ENCODE measurements at places on chromosomes 5 and 9.
A peak's percentile ranks its signal among the peaks of the same experiment; 100 is the strongest.

DNA sequence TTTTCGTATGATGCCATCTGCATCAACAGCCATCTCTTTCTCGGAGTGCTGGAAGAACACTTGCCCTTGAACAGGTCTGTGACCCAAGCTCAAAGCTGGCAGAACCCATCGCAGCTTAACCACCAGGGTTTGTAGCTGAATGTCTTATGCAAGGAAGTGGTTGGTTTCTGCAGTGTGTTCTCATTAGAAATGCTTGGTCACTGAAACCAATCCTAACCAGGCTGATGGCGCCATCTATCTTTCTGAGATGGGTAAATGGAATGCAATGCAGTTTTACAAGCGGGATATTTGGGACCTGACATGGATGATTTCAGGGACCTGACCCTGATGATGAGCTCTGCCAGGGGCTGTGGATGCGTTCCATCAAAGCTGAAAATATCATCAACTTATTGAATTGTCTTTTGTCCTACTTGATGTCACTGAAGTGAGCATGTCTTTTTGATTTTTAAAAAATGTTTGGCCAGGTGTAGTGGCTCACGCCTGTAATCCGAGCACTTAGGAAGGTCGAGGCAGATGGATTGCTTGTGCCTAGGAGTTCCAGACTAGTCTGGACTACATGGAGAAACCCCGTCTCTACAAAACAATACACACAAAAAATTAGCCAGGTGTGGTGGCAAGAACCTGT lies 28.7 kb downstream of the DMRT3 start:
- peak; percentile 76 for DNase-seq

- DNase-seq = no peak
These were observed 76.6 kb downstream of the PSD2 start for GRCh38 chr5:139872052-139872766.

GRCh38 chr9:133238272-133238850 lies 29.3 kb upstream of the OBP2B start:
- no peak for DNase-seq

DNA sequence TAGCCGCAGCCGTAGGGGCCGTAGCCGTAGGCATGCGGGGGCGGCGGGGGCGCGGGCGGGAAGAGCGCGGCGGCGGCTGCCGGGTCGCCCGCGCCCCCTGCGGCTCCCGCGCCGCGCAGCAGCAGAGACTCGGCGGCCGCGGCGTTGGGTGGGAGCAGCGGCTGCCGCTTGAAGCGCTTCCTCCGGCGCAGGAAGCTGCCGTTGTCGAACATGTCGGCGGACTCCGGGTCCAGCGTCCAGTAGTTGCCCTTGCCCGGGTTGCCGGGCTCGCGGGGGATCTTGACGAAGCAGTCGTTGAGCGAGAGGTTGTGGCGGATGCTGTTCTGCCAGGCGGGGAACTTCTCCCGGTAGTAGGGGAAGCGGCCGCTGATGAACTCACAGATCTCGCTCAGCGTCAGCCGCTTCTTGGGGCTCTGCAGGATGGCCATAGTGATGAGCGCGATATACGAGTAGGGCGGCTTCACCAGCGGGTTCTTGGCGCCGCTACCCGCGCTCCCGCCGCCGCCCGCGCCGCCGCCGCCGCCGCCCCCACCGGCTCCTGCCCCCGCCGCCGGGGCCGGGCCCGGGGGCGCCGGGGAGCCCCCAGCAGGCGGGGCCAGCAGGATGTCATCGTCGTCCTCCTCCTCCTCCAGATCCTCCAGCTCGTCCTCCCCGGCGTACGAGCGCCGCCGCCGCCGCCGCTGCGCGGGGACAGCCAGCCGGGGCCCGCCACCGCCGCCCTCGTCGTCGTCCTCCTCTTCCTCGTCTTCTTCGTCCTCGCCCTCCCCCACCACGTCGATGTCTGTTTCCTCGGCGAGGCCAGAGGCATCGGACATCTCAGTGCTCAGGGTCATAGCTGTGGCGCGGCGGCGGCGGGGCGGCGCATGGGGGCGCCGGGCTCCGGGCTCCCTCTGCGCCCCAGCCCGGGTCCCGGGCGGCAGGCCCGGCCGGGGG lies 781 bp downstream of the FOXD1 start:
- DNase-seq = peak; percentile 70

DNA sequence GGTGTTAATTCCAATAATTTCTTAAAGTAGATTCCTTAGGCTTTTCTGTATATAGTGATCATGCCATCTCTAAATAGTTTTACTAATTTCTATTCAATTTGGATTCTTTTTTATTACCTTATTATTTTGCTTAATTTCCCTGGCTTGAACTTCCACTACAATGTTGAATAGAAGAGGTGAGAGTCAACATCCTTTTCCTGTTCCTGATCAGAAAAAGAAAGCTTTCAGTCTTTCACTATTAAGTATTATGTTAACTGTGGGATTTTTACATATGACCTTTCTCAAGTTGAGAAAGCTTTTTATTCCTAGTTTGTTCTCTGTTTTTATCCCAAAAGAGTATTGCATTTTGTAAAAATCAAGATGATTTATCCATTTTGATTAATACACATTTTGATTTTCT lies 574.5 kb upstream of the TLE4 start:
- no peak for DNase-seq

DNA sequence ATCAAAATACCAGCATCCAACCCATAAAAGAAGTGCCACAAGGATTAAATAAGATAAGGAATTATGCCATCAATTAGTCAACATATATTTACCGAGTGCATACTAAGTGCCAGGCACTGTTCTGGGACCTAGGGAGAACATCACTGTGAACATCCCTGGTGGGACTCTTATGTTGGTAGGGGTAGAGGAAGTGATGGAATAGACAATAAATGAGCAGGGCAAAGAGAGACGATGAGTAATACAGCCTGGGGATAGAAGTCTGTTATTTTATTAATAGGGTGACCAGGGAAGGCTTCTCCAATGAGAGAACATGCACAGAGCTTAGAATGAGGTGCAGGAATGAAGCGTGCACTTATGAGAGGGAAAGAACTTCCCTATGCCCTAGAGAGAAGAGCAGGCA lies 47.4 kb upstream of the VLDLR start:
- DNase-seq = peak; percentile 29

- DNase-seq = no peak
These were observed 81.6 kb upstream of the BOD1 start for GRCh38 chr5:173697931-173698579.

- DNase-seq = peak; percentile 56
These were observed 124.1 kb downstream of the SYK start for GRCh38 chr9:90925581-90926257.

- DNase-seq = no peak
These were observed 30.0 kb downstream of the XPA start for GRCh38 chr9:97666907-97667686.

DNA sequence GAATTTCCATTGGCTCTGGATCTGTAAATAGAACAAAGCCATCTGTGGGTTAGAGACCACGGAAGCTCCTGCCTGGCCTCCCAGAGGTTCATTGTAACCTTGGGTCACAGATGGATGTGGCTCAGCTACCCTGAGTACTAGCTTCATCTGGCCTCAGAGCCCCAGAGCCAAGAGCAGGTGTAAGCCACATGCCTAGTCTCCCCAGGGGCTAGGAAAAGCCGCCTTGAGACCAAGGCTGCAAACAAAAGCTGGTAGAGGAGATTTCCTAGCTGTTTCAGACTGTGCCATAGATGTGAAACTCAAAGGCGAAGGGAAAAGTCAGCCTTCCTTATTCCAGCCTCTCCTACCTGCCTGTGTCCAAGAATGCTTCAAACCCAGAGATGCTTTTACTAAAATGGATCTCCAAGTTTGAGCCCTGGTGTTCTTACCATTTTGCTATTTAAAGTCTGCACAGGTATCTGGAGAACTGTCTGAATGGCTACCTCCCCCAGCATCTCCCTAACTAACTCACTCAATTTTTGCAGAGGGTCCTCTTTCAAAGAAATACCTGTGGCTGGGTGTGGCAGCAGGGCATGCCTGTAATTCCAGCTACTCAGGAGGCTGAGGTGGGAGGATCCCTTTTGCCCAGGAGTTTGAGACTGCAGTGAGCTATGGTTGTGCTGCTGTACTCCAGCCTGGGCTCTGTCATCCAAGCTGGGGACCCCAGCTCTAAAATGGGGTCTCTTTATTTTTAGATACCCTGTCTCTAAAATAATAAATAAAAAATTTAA lies 42.3 kb upstream of the MAP1B start:
- DNase-seq = no peak

GRCh38 chr9:81719972-81720371 lies 30.6 kb upstream of the TLE1 start:
- DNase-seq = no peak

DNA sequence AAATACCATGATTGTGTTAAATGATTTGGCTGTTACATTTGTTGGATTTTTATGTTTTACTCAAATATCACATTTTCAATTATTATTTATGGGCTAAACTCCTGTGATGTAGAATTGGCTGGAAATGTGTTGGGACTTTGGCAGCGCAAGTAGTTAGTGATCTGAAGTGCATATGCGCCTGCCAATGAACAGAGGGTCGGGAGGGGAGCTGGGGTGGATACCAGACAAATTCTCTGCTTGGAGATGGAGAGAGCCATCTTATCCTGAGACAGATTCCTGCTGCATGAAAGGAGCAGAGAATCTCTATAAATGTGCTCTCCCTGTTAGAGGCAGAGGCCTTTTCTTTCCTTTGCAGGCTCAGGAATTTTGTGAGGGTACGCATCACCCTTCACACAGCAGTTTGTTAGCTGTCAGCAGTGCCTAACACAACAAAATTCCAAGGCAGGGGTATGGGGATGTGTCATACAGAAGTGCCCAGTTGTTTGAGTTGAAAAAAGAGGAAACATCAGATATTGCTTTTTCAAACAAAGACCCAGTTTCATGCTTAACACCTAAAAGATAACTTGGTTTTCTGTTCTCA lies 489.1 kb downstream of the CSNK1G3 start:
- no peak for DNase-seq

DNA sequence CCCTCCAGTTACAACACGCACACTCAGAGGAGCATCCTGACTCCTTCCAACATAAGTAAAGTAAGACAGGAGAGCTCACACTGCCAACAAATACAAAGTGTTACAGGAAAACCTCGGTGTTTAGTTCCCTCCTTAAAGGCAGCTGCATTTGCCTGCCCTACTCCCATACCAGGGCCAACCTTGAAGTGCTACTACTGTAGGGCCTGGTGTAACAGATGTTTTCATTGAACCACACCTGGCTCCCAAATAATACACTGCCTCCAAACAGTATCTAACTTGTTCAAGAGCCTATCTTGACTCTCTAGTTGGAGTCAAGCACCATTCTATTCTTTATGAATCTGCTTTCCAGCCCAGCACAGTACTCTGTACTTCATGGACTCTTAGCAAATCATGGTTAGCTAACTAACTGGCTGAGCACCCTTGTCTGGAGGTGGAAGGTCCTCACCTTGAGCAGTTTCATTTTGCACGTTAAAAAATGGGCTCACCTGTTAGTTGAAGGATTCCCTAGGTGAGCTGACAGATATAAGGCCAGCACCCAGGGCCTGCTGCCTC lies 34.6 kb downstream of the TTC39B start:
- no peak for DNase-seq

GRCh38 chr5:131281868-131282234 lies 18.0 kb downstream of the CDC42SE2 start:
- no peak for DNase-seq

DNA sequence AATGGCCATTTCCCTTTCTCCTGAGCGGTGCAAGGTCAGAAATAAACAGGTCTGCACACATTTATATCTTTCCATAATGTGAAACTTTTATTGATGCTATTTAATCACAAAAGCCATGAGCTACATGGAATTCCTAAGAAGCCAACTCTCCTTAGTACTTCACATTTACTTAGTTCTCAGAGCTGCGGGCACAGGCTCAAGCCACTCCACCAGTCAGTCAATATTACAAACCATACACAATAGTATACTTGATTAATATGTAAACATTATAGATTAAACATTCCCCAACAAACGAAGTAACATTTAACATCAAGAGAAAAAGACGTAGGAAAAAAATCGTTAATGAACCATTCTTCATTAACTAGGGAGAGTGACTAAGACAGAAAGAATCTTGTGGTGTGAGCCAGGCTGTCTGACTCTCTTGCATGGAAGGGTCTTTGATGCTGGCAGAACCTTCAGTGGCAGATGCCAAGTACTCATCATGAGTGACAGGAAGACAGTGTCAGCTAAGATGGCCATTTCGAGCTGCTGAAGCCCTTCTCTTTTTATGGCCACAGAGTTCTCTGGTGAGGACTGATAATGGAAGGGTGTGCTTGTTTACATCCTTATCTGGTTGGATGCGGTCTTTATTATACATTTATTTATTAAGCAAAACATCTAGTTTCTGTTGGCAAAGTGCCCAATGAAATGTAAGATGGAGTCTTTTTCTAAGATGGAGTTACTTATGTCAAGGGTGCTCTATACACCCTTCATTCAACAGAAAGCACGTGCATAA lies 115.5 kb upstream of the TUT7 start:
- no peak for DNase-seq

DNA sequence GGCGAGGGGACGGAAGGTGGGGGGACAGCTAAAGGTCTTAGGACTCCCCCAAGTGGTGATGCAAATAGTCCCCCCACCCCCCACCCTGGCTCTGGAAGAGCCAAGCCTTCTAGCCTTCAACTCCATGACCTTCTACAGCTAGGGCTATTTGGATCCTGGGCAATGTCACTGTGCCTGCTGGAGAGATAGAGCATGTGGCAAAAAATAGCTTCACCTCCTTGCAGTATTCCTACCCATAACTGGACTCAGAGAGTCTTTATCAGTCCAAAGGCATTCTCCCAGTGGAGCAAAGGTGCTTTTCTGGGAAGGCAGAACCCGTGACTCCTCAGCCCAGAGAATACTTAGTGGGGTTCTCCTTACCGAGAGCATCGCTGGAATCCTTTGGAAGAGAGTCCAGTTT lies 48.9 kb upstream of the PPARGC1B start:
- no peak for DNase-seq

- DNase-seq = no peak
These were observed 89.7 kb downstream of the KCNT1 start for GRCh38 chr9:135791431-135792267.

GRCh38 chr5:10685115-10685521 lies 75.9 kb downstream of the DAP start:
- no peak for DNase-seq

DNA sequence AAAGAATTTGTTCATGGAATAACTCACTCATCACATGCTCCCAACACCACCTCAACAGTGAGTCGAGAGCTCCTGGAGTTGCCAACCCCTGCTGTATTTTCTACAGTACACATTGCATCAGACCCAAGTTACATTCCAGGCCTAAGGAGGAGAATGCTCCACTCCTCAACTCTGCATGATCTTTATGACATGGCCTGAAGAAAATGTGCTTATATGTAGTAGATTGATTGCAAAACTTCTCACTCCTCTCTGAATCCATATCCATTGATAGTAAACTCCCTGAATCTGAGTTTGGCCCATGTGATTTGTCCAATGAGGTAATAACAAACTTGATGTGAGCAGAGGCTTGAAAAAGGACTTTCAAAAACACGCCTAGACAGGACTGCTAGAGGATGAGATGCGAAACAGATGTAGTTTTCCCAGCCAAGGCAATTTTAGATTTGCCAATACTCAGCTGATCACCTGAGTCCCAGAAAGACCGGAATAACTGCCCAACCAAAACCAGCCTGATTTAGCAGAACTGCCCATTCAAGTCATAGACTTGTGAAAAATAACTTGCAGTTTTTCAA lies 29.0 kb upstream of the PAPPA start:
- DNase-seq = peak; percentile 93

Measured in epithelial cell of esophagus (primary cell).